MG63 (cell line): ENCODE measurements at places on chromosomes 7 and 10. TPM values are rescaled to one million over a fixed set of nuclear protein-coding genes. Genes with fewer than 3 reads are reported as not detected.

PSD gene
- total RNA-seq: not detected in 2 replicates

- DNase-seq: no peak
Measured at GRCh38 chr7:30726296-30727006, 25.5 kb upstream of the INMT start.

LIPK gene
- not detected in 2 replicates for total RNA-seq

GRCh38 chr7:106329408-106329807 lies 44.6 kb upstream of the NAMPT start:
- DNase-seq: no peak

C10orf67 gene
- not detected in 2 replicates for total RNA-seq

KCNH2 gene
- 0.33 TPM in 1 of 2 replicates, not detected in the other for total RNA-seq

DNA sequence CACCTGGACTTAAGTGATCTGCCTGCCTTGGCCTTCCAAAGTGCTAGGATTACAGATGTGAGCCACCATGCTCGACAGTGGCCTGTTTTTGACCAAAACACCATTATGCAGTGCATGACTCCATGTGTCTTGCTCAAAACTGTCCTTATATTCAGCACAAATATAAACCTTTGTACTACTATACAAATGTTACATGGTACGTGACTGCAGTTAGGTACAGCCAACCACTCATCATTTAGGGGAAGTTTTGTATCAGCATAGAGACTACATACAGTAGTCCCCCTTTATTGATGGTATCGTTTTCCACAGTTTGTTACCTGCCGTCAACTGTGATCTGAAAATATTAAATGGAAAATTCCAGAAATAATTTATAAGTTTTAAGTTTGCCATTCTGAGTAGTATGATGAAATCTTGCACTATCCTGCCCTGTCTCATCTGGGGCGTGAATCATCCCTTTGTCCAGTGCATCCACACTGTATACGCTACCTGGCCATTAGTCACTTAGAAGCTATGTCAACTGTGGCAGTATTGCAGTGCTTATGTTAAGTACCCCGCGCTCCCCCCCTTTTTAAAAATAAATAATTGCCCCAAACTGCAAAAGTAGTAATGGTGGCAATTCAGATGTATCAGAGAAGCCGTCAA lies 23.3 kb upstream of the ZNF282 start:
- DNase-seq: no peak

PRXL2A gene
- total RNA-seq: 1.4 and 2.6 TPM in 2 replicates

DNA sequence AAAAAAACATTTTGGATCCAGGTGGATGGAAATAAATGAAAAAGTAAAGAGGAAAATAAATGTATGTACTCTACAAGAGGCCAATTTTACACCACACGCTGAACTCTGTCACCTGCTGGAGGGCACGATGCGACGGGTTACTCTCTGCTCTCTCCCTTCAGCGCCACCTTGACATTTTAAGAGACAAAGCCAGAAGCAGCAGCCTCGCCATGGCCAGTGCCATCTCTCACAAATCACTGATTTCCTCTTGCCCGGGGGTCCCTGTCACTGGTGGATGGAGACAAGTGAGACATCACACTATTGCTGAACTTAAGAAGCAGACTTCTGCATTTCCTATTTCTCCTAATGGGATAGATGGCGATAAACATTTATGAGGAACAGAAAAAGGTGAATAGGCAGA lies 190.0 kb downstream of the ZMYND11 start:
- no peak for DNase-seq

DNA sequence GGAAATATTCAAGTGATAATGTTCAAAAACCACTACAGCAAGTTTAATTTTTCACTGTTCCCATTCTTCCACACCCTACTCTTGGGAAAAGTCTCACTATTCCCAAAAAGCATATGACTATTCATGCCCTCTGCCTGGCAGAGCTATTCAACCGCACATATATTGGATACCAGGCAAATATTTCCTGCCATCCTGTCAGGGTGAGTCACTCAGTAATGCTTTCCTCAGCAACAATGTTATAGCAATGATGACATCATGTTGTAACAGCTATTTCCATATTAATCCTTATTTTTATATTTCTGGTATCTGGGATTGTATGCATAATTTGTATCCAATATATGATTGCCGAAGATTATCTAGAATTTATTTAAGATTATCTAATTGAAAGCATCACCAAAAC lies 114.0 kb upstream of the PLXDC2 start:
- peak; percentile 40 for DNase-seq

DNA sequence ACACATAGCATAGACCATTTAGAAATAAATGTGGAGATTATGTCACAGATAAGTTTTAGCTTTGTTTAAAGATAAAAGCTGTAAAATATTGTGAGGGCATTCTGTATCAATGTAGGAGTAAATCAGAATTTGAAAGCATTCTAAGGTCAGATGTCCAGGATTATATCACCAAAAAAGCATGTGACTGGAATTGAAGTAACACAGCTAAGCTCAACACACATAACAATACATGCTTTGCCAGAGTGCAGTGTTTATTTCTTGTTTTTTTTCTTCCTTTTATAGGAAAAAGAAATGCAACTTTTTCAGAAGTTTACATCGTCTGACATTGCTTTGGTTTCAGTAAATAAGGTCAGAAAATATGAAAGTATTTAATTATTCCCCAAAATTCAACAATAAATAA lies 183.4 kb downstream of the HTR7 start:
- no peak for DNase-seq

GIMAP1 gene
- total RNA-seq: not detected in 2 replicates

TEX47 gene
- not detected in 2 replicates for total RNA-seq

GRCh38 chr10:125592897-125593296 lies 90.1 kb downstream of the TEX36 start:
- no peak for DNase-seq

DNA sequence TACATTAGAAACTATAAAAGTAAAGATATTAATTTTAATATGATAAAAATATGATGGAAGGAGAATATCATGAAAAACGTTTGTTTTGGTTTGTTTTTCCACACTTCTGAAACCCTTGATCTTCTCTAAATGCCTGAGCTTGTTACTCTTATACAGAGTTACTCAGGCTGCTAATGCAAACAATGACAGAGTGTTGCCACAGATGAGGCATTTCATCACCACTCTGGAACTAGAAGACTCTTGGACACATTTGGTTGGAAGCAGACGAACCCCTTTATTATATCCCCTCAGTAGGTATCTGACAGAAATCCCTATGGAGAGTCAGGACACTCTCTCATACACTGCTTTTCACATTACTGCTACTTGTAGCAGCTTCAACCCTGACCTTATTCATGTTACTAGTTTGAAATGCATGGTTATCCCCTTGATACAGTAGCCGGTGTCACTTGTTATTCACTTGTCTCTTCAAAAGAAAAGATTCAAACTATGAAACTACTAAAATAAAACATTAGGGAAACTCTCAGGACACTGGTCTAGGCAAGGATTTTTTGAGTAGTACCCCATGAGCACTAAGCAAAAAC lies 66.9 kb downstream of the SEMA3C start:
- DNase-seq: peak; percentile 6
